ENCODE measurements at places on chromosomes 5 and 9.

GRCh38 chr5:16791036-16791705 is 144.9 kb downstream of the MYO10 start:
- no peak for DNase-seq

DNA sequence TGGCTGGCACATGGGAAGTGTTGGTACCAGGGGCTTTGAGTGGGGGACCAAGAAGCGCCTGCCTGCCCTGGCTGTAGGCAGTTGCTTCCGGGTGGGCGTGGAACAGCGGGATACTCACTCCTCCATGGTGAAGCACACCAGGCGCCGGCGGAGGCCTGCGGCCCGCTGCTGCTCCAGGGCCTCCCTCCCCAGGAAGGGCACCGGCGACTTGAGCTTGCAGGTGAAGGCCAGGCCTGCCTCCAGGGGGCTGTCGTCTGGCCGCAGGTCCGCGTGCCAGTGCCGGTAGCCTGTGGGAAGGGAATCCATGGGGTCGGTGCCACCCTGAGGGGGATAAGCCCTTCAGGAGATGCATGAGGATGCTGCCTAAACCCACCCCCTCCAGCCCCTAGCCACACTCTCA is 34.3 kb downstream of the DBH start:
- DNase-seq = no peak

GRCh38 chr9:105039175-105039799 is 111.3 kb upstream of the ABCA1 start:
- DNase-seq = no peak

GRCh38 chr9:137385061-137385655 is 37.8 kb downstream of the EXD3 start:
- no peak for DNase-seq

DNA sequence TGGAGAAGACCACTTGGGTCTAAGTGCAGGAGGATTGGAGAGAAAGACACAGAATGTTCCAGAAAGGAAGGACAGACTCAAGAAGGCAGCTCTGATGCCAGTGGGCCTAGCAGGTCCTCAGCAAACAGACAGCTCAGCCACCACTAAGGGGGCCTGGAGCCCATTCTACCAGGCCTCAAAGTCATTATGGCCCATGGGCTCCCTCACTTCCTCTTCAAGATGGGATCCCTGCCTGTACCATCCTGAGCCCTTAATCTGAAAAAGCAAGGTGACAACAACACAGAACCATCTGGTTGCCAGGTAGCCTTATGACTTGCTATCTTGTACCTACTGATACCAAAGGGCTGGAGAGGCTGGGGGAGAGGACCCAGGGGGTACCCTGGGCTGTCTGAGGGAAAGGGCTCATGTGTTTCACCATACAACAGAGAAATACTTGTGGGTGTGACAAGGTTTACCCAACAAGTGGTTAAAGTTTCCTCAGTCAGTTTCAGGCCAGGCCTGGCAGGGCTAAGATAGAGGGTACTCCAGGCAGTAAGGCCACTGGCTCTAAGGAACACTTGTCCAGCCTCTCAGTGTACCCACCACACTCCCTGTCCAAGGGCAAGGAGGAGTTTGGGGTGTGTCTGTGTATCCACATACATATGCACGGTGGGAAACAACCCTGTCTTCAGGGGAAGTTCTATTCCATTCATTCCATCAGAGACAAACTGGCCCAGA is 30.7 kb downstream of the TCF7 start:
- DNase-seq = no peak

GRCh38 chr5:29169886-29170285 is 2023.6 kb upstream of the CDH6 start:
- no peak for DNase-seq

GRCh38 chr9:110076894-110077725 is 130.8 kb downstream of the C9orf152 start:
- no peak for DNase-seq

DNA sequence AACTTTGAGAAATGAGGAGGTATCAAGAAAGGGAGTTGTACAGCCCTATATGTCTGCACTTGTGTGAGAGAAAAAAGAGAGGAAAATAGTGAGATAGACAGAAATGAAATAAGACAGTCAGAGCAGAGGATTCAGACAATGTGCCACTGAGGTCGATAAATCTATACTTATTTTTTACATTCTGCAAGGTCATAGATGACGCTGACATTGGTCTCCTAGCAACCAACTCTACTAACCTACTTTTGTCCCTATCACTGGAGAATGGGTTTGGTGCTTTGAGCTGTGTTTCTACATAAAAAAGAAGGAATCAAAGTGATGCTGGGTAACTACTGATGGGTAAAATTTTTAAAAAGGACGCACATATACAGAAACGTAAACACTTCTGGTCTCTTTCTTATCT is 573.3 kb upstream of the RORB start:
- no peak for DNase-seq

GRCh38 chr5:150148117-150148927 is 7.3 kb downstream of the PDGFRB start:
- no peak for DNase-seq

DNA sequence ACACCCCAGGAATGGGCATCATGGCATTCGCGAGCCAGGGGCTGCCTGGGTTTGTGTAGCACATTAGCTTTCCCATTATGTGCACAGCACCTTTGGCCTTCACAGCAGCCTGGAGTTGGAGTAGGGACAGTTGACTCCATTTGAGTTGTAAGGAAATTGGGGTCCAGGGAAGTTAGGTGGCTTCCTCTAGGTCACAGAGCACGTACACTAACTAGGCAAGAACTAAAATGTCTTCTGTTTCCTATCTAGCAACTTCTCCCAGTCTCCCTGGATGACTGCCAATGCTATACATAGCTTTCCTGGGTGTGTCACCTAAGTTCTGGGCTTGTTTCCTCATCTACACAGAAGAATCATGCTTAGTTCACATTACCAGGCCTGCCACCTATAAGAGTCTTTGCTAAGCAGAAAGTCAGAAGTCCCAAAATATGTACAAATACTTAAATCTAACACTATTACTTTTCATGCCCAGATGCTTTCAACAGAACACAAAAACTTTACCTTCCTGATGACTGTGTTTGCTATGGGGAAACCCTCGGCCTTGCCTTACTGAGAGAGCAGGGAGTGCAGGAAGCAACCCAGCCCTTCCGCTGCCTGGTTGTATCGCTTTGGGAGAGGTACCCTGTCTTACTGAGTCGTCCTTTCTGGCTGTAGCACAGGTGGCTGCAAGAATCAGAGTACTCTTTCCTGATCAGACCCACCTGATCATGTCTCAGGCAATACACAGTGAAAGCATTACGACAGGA is 12.0 kb downstream of the MACROH2A1 start:
- no peak for DNase-seq

- no peak for DNase-seq
These were observed 35.7 kb upstream of the LURAP1L start for GRCh38 chr9:12739014-12739652.

GRCh38 chr5:171483551-171484135 is 64.2 kb downstream of the FGF18 start:
- no peak for DNase-seq

DNA sequence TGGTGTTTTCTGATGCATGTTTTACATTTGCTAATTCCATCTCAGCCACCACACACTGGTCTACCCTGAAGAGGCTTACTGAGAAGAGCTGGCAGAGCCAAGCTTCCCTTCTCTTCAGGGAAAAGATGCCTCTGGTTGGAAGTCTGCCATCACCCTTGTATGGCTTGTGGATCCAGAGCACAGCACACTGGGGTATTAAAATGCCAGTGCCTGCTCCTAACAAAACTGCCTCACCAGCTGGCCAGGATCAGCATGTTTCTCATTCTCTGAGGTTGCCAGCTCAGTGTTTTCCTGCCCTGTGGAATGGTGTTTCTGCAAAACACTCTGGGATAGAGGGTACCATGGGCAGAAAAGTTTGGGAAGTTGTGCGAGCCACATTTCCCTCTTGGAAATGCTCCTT is 31.6 kb upstream of the ZNF618 start:
- no peak for DNase-seq

- DNase-seq = no peak
These were observed 108.5 kb downstream of the MVB12B start for GRCh38 chr9:126435105-126435504.

GRCh38 chr5:60540856-60541805 is 158.8 kb downstream of the DEPDC1B start:
- no peak for DNase-seq

DNA sequence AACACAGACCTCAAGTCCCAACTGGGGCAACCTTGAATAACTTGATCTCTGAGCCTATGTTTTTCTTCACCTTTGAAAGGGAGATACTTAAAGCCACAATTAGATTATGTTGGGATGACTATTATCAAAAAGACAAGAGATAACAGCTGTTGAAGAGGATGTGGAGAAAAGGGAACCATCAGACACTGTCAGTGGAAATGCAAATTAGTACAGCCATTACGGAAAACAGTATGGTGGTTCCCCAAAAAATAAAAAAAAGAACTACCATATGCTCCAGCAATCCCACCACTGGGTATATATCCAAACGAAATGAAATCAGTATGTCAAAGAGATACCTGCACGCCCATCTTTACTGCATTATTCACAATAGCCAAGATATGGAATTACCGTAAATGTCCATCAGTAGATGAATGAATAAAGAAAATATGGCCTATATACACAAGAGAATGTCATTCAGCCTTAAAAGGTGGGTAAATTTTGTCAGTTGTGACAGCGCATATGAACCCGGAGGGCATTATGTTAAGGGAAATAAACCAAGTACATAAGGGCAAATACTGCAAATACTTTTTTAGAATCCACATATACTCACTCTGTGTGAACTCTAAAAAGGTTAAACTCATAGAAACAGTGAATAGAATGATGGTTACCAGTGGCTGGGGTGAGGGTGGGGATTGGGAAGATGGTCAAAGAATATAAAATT is 12.7 kb downstream of the FAT2 start:
- no peak for DNase-seq

GRCh38 chr5:120400356-120400755 is 63.7 kb upstream of the PRR16 start:
- no peak for DNase-seq

GRCh38 chr5:102279711-102280110 is 16.4 kb downstream of the SLCO4C1 start:
- no peak for DNase-seq

DNA sequence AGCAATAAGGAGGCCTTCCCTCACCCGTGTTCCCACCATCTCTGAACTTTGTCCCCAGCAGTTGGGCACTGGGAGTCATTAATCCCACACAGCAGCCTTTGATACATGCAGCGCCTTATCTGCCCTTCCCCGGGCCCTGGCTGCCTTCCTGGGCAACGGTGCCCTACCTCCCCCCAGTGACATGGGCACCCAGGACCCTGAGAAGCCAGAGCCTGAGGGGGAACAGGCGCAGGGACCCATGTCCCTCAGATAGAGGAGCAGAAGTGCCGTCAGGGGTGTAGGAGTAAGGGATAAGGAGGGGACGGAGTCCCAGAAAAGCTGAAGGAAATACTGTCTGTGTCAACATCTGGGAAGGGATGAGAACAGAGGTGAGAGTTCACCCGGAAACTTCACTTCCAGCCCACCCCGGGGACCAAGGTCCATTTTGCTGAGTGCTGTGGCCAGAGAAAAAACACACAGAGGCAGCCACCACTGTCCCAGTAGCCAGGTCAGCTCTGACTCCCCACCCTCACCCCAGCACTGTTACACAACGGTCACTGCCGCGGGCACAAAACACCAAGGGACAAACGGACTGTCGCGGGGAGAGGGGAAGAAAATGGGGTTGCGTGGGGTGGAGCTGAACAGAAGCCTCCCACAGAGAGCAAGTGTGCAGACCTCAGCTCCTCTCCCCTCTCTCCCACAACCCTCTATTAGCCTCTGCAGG is 3.8 kb downstream of the PCDH1 start:
- no peak for DNase-seq

DNA sequence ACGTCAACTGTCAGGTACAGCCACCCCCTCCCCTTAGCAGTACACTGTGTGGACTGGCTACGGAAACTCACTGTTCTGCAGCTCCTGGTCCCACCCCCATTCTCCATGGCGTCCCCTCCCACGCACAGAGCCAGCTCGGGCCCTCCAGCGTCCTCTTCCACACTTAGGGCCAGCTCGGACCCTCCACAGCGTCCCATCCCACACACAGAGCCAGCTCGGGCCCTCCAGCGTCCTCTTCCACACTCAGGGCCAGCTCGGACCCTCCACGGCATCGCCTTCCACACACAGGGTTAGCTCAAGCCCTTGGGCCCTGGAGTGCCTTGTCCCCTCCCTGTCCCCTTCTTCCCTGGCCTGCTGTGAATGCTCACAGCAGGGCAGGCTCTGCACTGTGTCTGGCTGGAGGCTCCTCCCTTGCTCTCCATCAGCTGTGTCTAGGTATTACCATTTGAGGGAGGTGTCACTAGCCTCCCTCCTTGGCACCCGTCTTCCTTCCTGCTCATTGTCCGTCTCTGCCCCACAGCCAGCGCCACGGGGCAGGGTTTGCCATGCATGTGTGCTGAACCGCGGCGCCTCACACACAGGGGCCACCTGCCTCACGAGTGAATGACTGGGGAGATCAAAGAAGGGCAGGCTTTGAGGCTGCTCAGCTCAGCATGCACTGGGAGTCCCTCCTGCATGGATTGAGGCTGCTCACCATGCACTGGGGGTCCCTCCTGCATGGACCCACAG is 78.5 kb upstream of the CACNA1B start:
- no peak for DNase-seq

GRCh38 chr5:137206030-137206715 is 293.0 kb downstream of the SPOCK1 start:
- no peak for DNase-seq

DNA sequence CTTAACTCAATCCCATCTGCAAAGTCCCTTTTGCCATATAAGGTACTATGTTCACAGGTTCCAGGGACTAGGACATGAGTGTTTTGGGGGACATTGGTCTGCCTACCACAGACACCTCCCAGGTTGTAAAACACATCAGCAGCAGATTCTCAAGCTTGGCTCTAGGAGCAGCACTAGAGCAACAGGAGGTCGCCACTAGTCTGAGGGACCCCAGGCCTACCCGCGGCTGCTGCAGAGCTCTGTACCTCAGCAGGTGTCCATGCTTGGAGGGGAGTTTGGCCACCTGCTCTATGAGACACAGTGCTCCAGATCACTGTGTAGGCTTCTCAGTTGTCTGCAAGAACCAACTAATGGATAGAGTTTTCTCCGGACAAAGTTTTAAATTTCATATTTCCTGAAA is 262.2 kb upstream of the ARRDC3 start:
- no peak for DNase-seq

DNA sequence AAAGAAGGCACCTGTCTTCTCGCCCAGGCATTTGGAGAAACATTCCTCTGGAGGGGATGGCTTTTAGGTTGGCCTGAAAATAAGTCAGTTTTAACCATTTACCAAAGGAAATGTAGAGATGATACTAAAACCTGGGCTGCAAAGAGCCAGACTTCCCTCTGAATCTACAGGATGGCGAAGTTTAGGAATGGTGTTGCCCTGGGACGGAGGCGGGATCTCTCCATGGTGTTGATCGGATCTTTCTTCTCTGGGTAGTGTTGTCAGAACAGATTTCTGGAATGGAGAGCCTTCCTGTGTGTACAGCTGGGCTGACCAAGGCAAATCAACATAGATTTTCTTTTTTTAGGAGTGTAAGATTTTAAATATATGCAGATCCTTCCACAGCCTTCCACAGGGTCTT is 159.2 kb downstream of the PDZD2 start:
- DNase-seq = no peak

- no peak for DNase-seq
These were observed 1217.3 kb downstream of the PTPRD start for GRCh38 chr9:9395539-9395938.

- no peak for DNase-seq
These were observed 100.1 kb downstream of the PHF2 start for GRCh38 chr9:93676310-93677047.
